Jurkat, Clone E6-1 (cell line): ENCODE measurements at places on chromosomes 13 and 19.

DNA sequence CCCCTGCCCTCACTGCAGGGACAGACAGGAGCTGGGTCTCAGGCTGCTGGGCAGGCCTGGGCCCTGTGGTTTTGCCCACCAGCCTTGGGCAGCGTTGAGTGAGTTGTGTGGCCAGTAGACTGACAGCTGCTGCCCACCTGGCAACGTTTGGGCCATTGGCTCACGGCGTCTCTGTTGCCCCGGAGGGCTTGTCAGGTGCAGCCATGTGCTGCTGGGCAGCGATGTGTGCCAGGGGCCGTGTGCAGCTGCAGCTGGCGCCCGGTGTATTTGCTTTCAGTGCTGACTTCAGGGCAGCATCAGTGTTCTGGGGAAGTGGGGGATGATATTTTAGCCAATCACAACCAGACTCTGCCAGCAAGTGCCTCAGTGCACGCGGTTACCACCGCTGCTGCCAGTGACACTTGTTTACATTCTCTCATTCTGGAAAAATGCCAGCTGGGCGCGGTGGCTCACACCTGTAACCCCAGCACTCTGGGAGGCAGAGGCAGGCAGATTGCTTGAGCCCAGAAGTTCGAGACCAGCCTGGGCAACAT, 10.6 kb downstream of the FZR1 start:
- DNase-seq: peak; percentile 61

GRCh38 chr13:43132257-43132656, 108.9 kb downstream of the DNAJC15 start:
- no peak for DNase-seq

DNA sequence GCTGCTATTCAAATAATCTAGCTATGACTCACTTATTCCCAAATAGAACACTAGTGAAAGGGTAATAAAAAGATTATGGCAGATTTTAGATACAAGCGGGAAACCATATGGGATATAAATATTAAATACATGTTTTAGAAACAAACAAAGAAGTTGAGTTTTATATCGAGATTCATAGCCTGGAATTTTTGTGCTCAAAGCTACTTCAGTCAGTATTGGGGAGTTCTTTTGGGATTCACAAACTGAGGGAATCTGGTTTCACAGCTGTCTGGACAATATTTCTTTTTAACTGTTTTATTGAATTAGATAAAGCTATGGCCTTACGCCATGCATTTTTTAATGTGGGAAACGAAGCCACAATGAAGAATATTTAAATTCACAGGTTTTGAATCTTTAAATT, 257.1 kb upstream of the PCDH20 start:
- DNase-seq: no peak

DNA sequence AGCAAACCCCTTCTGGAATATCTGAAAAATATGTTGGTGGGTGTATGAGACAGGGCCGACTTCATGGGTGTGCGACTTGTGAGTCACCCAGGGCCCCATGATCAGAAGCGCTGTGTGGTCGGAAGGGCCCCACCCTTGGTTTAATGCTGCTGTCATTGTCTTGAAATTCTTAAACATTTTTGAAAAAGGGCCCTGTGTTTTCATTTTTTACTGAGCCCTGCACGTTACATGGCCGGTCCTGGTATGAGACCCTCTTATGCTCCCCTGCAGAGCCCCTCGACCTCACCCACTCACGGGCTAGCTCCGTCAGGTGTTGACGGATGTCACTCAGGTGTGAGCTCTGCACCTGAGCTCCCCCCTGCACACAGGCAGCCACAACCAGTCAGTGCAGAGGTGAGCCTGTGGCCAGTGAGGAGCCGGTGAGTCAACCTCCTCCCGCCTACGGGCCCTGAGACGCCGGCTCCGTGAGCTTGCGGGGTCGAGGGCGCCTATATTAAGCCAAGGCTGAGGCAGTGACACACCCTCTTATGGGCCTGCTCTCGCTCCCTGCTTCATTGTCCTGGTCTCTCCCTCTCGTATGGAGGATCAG, 27.7 kb downstream of the GADD45B start:
- DNase-seq: no peak

- DNase-seq: no peak
These were observed 77.5 kb upstream of the POMP start for GRCh38 chr13:28581451-28581850.

DNA sequence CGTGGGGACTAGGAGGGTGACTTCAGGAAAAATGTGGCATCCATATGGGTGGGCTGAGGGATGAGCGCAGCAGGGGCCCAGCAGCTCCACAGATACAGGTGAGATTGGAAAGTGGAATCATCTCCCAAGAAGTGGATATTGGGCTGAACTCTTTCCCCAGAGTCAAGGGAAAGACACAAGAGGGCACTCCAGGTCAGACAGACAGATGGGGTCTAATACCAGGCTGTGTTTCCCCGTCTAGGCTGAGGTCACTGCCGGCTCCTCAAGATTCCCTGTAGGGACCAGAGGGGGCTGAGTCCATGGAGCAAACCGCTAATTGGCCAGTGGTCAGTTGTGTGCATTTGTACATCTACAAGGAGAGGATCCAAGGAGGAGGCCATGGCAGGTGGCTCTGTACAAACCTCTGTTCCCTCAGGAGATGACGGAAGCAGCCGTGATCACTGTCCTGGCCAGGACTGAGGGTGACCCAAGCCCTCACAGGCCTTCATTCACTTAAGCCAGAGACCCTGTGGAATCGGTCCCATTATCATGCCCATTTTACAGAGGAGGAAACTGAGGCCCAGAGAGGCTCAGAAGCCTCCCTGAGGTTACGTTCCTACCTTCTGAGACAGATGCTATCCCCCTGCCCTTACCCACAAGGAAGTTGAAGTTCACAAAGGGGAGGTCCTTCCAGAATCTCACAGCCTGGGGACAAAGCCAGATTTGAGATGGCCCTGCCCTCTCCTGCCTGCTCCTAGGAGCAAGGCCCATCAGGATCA, 14.9 kb upstream of the IGLON5 start:
- DNase-seq: no peak

DNA sequence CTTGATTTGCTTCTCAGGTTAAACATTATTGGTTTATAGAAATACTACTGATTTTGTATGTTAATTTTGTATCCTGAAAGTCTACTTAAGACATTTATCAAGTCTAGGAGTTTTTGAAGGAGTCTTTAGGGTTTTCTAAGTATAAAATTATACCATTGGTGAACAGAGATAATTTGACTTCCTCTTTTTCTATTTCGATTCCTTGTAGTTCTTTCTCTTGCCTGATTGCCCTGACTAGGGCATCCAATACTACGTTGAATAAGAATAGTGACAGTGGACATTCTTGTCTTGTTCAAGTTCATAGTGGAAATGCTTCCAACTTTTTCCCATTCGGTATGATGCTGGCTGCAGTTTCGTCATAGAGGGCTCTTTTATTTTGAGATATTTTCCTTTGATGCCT, 807.5 kb upstream of the SLC10A2 start:
- DNase-seq: no peak

- peak; percentile 67 for DNase-seq
These were observed 11.4 kb downstream of the ARID3A start for GRCh38 chr19:937259-937694.

GRCh38 chr19:10796653-10797052, 39.4 kb downstream of the TMED1 start:
- no peak for DNase-seq

GRCh38 chr19:50333737-50334617, 4.8 kb upstream of the KCNC3 start:
- no peak for DNase-seq

GRCh38 chr13:19305434-19305833, 123.8 kb upstream of the TUBA3C start:
- no peak for DNase-seq

DNA sequence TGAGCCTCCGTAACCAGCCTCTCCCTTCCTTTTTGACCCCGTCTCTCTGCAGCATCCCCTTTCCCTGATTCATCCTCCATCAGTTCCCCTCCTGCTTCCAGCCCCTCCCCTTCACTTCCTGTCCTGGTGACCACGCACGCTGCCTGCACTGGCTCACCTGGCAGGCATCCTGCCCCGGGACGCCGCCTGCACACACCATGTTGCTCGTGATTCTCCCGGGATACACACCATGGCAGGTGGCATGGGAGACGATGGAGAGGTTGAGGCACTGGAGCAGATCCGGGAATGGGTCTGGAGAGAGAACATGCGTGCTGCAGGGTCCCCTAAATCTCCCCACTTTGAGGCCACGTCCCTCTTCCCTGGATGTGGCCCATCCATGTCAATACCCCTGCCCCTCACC, 4.2 kb downstream of the KLK12 start:
- DNase-seq: no peak

DNA sequence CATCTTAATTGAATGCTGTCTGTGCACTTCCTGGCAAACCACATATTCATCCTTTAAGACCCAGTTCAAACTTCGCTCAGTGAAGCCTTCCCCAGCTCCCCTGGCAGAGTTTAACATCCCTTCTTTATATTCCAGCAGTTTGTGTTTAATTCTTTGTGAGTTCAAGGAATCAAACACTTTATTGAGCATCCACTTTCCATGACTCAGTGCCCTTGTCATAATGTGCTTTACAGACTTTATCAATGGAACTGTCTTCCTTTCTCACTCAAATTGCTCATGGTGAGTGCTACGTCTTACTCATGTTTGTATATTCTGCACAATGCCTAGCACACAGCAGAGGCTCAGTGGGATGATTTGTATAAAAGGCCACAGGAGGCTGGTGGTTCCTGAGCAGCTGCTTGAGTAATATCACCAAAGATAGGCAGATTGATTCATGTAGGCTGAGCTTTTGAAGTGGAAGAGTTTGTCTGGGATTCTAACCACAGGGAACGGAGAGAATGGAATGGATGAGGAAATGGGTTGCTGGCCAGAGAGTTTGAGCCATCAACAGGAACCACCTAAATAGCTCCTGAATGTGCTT, 44.2 kb downstream of the SERTM1 start:
- no peak for DNase-seq

DNA sequence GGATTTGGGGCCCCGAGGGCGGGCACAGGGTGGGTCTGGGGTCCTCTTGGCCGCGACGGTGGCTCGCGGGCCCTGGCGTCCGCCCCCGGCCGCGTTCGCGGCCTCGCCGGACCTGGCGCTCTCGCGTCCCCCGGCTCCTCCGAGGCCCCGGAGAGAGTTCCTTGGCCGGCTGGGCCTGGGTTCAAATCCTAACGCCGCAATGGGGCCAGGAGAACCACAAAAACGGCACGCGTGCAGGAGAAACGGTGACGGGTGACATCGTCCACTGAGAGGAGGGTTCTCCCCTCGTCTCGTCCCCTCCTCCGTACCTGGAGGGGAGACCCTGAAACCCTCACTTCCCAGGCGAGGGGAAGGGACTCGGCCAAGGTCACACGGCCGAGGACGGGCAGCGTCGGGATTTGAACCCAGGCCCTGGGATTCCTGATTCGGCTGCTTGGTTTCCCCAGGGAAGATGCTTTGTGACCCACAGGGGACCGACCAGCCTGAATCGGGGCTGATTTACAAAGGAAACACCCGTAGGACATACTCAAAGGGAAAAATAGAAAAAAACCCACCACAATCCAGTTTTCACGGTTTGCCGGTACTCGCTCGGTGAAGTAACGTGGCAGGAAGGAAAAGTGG, 624 bp downstream of the SAFB start:
- no peak for DNase-seq

- DNase-seq: peak; percentile 55
These were observed 20.9 kb downstream of the COG6 start for GRCh38 chr13:39676315-39676876.

GRCh38 chr13:98504371-98504963, 72.4 kb downstream of the STK24 start:
- no peak for DNase-seq

DNA sequence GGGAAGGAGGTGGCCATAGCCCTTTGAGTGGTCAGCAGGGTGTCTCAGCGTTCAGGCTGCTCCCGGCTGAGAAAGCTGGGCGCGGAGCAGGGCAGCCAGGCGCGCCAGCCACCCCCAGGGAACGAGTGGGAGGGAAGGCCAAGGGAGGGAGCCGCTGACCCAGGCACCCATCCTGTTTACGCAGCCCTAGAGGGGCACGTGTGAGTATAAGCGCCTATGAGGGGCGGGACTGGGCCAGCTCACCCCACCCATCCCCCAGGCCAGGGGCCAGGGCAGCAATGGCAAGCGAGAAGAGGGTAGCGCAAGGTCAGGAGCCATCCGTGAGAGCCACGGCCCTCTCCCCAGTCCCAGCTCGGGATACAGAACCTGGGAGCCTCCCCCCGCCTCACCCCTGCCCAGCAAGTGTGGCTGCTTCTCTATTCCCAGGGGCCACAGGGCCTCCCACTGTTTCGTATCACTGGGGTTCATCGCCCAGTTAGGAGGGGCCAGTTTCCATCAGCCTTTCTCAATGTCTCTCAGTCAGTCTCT, 897 bp upstream of the DMKN start:
- no peak for DNase-seq

DNA sequence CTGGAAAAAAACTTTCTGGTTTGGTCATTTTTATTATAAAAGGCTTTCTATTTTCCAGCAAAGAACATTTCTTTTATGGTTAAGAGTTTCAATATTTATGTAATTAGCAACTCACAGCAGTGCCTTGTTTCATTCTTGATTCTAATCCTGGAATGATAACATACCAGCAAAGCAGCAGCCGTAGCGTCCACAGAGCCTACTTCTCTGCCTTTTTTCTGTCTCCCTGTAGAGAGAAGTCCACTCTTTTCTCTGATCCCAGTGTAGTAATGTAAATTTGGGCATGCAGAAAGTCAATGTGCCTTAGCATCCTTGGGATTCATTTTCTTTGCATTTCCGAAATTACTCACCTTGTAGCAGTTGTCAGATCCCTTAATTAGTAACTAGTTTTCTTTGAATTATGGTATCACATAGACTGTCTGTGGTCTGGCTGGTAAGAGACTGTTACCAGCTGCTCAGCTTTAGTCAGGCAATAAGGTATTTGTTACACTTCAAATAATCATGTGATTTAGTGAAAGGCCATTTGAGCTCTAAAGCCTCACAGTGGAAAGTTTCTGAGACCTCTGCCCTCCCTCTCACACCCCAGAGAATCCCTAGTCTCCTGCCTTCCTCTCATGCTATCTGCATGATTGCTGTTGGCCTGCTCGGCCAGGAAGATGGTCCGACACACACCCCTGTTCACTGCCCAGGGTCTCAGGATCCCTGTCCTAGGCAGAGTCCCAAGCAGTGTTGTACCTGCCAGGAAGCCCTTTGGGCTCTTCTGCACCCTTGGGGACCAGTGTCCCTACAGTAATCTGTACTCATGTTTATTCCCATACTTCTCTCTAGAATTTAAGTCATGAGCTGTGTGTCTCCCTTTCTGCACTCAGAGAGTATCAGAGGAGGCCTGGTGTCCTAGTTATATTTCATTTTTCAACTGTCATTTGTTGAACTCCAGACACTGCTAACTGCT, 86.3 kb downstream of the LRCH1 start:
- no peak for DNase-seq

- no peak for DNase-seq
These were observed 467.3 kb downstream of the TSHZ3 start for GRCh38 chr19:30881930-30882329.
